ENCODE measurements at places on chromosomes 3 and 15.

- DNase-seq: no peak
Observed at GRCh38 chr3:121980450-121980796, 41.6 kb downstream of the ILDR1 start.

DNA sequence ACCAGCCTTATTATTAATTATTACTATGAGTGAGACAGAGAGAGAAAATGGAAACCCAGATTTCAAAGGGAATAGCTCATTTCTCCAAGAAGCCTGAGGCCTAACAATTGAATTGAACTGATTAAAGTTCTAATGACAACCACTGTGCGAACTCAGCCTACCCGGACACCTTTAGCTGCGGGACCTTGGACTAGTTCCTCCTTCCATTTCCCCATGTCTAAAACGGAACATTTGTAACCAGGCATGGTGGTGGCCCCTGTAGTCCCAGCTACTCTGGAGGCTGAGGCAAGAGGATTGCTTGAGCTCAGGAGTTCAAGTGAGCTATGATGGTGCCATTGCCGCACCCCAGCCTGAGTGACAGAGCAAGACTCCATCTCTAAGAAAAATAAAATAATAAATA lies 16.4 kb upstream of the RTP2 start:
- no peak for DNase-seq

- no peak for DNase-seq
Observed at GRCh38 chr15:95470997-95471689, 859.4 kb upstream of the NR2F2 start.

- no peak for DNase-seq
Observed at GRCh38 chr3:128573707-128574162, 76.9 kb downstream of the RPN1 start.
